ENCODE measurements at places on chromosomes 6 and 20.
A peak's percentile ranks its signal among the peaks of the same experiment; 100 is the strongest.

GRCh38 chr6:142489722-142490610 is 188.2 kb downstream of the ADGRG6 start:
- DNase-seq: no peak

DNA sequence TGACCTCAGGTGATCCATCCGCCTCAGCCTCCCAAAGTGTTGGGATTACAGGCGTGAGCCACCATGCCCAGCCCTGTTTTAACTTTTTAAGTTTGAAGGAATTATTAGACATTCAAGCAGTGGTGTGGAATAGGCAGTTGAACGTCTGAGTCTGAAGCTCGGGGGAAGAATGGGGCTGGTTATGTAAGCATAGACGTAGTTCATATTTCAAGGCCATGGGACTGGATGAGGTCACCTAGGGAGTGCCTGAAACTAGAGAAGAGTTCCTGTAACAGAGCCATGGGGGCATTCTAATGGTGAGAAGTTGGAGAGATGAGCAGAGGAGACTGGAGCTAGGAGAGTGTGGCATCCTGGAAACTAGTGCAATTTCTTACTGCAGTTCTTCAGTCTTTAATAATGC is 6.4 kb downstream of the CDKAL1 start:
- DNase-seq: peak; percentile 6

- no peak for DNase-seq
Measured at GRCh38 chr20:19785173-19785982, 27.3 kb downstream of the RIN2 start.

GRCh38 chr20:2518558-2518957 is 9.8 kb upstream of the ZNF343 start:
- DNase-seq: no peak

DNA sequence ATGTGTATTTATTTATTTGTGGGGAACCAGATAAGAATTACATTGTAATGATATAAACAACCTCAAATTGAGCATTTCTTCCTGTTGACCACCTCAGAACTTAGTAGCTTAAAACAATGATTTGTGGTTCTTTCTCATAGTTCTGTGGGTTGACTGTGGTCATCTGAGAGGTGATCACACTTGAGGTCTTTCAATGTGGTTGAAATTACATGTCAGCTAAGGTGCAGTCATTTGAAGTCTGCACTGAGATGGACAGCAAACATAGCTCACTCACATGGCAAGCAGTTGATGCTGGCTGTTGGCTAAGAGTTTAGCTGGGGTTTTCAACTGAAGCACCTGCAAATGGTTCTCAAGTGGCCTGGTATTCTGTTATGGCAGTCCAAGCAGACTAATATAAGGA is 436.7 kb upstream of the MAP3K7 start:
- no peak for DNase-seq

GRCh38 chr20:48461091-48461734 is 366.6 kb downstream of the PREX1 start:
- no peak for DNase-seq

DNA sequence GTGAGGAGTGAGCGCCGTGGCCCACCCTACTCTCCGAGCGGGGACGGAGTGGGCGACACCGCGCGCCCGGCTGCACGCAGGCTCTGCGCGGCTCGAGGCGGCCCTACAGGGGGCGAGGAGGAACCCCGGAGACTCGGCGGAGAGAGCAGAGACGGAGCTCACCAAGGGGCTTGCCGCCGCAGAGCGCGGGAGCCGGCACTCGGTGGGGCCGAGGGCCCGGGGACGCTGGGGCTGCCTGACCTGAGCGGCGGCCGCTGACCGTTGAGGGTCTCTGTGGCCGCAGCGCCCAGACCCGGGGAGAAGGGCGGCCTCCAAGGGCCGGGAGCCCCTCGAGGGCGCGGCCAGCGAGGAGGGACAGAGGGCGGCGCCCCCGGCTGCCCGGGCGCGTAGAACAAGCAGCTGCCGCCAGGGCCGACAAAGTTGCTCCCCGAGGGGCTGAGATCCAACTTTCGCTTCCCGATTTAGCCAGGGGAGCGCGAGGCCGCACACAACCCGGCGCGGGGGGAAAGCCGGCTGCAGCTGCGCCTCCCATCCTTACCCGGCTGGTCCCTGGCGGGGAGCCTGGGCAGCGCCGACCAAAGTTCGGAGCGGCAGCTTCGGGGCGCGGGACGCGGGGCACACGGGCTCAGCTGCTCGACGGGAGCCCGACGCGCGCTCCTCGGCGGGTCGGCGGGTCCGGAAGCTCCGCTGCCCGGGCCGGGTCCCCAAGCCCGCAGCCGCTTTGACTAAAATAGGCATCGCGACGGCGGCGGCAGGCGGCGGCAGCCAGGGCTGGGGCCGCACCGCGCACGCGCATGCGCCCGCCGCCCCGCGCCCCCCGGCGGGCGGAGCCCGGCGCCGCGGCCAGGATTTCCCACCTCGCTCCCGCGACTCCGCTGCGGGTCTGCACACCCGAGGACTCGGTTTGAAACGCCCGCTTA is 43.1 kb downstream of the POPDC3 start:
- DNase-seq: no peak

- peak; percentile 53 for DNase-seq
Measured at GRCh38 chr6:84522135-84522549, 242.3 kb downstream of the TBX18 start.

DNA sequence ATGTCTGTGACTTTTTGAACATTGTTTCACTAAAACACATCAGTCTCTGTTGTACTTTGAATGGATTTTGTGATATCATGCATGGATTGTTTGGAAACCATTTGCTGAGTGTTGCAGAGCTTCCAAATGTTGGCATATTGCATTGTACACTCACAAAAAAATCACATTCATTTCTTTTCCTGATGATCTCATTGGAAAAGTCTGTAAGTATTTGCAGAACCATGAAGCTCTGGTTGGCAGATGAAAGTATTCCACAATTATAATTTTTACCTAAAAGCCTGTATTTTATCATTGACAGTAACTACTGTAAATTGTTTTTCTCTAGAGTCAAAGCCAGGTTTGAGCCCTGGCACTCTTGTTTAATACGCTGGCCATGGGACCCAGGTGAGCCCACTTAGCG is 42.1 kb downstream of the VAPB start:
- DNase-seq: no peak
